A549 (cell line): ENCODE measurements at places on chromosomes 1 and 21. TPM values are rescaled to one million over a fixed set of nuclear protein-coding genes. Genes with fewer than 3 reads are reported as not detected.

KRTAP21-2 gene
- polyA plus RNA-seq: not detected in 3 replicates

- no peak for DNase-seq
Measured at GRCh38 chr1:1373051-1373814, 1.8 kb downstream of the AURKAIP1 start.

DNA sequence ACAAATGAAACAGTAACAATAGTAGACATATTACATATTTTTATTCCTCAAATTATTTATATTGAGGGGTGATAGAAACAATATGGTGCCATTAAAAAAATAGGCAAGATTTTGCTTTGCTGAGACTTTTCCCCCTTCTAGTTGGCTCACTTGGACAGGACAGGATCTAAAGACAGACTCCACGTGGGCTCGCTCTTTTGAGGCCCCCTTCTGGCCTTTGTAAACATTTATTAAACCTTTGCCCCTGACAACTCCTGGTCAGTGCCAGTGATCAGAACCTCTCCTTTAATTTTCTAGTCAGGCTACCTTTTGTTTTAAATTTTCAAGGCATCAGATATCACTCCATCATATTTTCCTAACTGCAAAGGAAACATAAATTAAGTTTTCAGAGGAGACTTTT is 49.7 kb upstream of the IFI44L start:
- DNase-seq: no peak

GRCh38 chr1:207298636-207299398 is 22.7 kb upstream of the CD55 start:
- no peak for DNase-seq

DNA sequence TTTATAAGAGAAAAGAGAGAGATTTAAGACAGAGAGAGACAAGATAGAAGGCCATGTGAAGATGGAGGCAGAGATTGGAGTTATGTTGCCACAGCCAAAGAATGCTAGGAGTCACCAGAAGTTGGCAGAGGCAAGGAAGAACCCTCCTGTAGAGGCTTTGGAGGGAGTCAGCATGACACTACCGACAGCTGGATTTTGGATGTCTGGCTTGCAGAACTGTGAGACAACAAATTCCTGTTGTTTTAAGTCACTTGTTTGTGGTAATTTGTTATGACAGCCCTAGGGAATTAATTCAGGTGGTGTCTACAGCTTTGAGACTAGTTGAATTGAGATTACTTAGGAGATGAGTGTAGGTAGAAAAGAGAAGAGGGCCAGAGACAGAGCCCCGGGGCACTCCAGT is 158.5 kb downstream of the DNM3 start:
- no peak for DNase-seq

GRCh38 chr21:28229814-28230213 is 762.9 kb downstream of the LTN1 start:
- peak; percentile 7 for DNase-seq

- DNase-seq: no peak
Measured at GRCh38 chr1:198656500-198656932, 17.7 kb downstream of the PTPRC start.

DNA sequence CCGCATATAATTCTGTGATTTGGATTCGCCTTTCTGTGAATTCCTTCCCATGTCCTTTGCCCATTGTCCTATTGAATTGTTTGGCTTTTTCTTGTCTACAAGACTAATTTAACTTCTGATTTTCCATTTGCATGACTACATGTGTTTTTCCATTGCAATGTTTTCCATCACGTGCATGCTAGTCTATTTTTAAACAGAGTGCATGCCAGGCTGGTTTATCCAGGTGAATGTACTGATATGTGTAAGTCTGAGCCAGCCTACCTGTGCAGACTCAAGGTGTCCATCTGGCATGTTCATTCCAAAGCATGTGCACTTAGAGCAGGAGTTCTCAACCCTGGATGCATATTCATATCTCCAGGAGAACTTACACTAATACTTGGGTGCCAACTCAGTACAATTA is 59.7 kb downstream of the INAVA start:
- no peak for DNase-seq

- DNase-seq: peak; percentile 66
Measured at GRCh38 chr1:66503841-66504470, 30.0 kb upstream of the SGIP1 start.
